ENCODE measurements at places on chromosomes 3 and 15.

DNA sequence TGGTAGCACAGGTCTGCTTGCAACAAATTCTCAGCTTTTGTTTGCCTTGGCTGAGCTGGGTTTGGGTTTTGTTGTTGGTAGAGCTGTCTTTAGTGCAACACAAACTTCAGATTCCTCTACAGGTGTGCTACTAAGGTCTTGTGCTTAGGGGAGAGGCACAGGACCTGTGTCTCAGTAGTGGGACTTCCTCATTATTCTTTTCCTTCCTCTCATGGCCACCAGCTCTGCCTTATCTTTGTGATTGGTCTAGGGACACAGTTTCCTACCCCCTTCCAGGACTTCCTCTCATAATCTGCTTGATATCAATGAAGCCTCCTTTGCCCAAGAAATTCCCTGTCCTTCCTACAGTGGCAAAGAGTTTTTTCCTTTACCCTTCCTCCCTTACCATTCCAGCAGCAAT lies 24.9 kb upstream of the DNAAF4 start:
- no peak for DNase-seq

DNA sequence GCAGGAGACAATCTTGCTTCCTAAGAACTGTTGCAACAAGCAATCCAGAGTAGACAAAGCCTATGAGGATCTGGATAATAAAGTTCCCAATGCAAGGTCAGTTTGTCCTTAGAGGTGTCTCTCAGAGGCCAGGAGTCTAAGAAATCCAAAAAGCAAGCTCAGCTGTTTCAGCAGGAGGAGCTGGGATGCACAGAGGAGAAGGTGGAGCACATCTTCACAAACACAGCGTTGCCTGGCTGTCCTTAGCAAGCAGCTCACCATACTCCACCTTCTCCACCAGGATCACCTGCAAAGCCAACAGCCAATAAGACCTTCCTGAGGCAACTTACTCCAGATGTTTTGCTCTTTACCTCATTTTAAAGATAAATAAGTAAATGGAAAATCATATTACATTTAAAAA lies 365 bp downstream of the ZBED2 start:
- no peak for DNase-seq

DNA sequence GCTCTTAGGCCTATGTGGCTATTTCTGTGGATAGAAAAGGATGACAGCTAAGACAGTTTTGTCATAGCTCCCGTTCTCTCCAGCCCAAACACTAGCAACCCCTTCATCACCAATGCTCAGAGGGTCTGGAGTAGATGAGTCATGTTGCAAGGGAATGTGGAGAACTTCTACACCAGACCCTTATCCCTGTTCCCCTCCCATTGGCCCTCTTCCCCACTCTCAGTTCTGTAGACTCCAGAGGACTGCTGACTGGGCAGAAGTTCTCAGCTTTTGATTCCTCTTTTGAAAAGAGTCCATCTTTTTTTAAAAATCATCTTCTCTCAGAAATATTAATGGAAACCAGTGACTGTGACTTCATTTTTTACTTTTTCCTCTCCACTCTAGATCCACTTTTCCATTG lies 2.4 kb upstream of the MYZAP start:
- DNase-seq = no peak

DNA sequence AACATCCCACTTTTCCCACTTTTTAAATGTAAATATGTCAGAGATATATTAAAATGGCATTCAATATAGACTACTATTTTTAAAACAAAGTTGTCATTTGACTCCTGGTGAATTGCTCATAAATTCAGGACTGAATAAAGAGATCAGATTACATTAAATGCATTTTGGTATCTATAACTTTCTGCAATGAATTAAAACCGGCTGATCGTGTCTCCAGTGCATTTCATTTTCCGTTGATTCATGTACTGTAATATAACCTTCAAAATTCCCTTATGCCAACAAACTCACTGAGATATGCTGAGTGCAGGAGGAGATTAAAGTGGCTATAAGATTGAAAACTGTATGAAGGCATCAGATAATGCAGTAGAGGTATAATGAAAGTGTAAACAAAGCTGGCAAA lies 361.1 kb upstream of the CDIN1 start:
- DNase-seq = no peak

- DNase-seq = no peak
Measured at GRCh38 chr15:43404130-43404529, 33.2 kb downstream of the TUBGCP4 start.

DNA sequence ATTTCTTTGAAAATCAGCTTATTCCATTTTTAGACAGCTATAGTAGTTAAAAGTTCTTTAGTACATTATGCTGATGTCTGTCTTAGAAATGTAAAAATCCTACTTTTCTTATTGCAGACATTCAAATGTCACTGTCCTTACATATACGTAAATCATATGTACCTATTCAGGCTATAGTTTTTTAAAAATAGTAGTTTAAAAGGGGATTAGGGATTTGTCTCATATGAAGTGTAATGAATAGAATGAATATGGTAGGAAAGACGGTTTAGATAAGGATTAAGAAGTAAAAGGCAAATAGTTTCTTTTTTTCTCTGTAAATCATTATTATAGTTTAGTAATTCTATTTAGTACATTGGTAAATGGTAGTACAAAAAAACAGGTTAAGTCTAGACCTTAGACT lies 7.4 kb downstream of the DIPK2A start:
- DNase-seq = no peak

DNA sequence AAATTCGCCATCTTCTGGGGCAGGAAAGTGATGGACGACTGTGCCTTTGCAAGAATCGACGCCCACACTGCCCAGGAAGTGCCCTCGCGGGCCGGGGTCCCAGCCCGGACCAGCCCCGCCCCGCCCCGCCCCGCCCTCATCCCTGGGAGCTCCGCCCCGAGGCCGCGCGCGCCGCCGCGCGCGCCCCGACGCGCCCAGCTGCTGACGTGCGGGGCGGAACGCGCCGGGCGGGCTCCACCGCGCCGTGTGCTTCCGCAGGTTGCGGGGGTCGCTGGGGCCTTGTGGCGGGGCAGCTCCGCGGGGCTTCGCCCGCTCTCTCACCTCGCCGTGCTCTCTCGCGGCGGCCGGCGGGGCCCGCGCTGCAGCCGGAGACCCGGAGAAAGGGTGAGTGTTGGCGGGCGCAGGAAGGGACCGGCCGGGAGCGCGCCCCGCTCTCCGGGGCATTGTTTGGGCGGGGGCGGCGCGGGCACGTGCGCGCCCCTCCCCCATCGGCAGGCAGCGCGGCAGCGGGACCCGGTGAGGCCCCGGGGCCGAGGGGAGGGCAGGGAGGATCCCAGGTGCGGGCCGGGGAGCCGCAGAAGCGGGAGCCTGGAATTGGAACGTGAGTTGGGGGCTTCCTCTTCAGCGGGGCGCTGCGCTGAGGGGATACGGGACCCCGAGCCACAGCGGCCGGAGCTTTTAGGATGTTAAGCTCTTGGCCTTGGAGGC lies at the start of gene YEATS2:
Gene YEATS2, plus strand, starts transcription at position 188 of the 708 bp plus-strand sequence. CDS start 17,366 bp downstream, outside the sequence.
- peak; percentile 87 for DNase-seq

DNA sequence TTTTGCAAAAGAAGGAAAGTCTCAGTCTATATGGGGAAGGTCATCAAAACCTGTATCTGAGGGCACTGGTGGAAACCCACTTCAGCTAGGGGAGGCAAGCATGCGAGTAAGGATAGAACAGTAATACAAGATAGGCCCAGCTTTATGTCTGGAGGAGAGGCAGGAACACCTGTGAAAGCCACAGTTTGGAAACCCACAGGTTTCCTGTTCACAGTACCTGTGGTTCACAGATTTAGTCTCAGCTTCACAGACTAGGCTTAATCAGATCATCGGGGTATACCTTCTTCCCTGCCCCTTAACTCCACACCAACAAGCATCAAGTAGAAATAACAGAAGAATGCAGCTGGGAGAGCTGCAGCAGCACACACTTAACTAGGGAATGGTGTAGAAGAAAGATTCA lies 36.2 kb downstream of the C2CD4B start:
- DNase-seq = no peak

DNA sequence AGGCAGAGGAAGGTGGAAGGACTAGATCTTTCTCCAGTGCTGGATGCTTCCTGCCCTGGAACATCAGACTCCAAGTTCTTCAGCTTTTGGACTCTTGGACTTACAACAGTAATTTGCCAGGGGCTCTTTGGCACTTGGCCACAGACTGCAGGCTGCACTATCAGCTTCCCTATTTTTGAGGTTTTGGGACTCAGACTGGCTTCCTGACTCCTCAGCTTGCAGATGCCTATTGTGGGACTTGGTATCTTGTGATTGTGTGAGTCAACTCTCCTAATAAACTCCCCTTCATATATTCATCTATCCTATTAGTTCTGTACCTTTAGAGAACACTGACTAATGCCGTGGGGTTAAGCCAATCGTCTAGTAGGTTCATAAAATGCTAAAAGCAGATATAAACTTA lies 8.8 kb upstream of the B3GNT5 start:
- no peak for DNase-seq
